ENCODE measurements at places on chromosomes 1 and 21.
A peak's percentile ranks its signal among the peaks of the same experiment; 100 is the strongest.

- DNase-seq, result no peak
These were observed 2.0 kb downstream of the KCND3 start for GRCh38 chr1:111987502-111987901.

- no peak for DNase-seq
These were observed 46.8 kb upstream of the NPL start for GRCh38 chr1:182742780-182743179.

- no peak for DNase-seq
These were observed 182.9 kb upstream of the KCND3 start for GRCh38 chr1:112172294-112172882.

DNA sequence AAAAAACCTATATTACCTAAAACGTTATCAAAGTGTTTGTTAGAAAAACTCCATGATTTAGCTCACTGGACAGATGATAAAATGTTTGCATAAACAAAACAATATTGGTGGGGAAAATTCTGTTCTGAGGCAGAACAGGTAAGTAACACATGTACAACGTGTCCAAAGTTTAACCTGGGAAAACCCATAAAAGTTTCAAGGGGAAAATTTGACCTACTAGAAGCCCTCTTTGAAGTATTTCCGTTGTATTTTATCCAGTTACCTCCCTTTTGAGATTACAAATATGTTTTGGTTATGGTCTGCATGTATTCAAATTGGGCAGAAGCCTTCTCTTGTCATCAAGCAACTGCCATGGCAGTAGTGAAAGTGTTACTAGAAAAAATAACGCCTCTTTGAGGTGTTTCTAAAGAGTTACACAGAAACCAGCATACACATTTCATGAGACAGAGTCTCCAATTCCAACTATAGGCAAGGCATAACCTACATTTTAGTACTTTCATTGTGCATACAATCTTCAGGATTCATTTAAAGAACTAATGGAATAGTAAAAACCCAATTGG, 58.0 kb upstream of the PDC start:
- no peak for DNase-seq

GRCh38 chr1:72777918-72778317, 495.6 kb upstream of the NEGR1 start:
- DNase-seq, result no peak

- DNase-seq, result no peak
These were observed 208.3 kb upstream of the C1orf174 start for GRCh38 chr1:4108331-4108730.

DNA sequence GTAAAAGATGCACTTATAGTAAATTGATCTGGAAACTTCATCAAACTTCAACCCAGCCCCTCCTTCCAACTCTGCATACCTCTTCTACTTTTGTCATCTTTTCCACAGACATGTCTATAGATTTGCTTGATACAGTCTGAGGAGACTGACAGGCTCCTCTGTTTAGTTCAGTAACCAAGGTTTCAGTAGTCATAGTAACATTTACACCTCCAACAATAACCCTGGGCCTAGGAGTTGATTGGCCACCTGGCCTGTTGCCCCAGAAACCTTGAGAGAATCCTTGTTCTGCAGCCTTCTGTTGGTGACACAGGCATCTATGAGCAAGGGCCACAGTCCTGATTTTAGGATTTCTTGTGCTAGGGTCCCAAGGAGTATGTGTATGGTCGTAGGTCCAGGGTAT, at the start of gene CFAP141:
Gene CFAP141 (minus strand): TSS at position 138 of the 400 bp plus-strand sequence. CDS start 26 bp downstream, at position 112.
- DNase-seq, result no peak

GRCh38 chr1:10338047-10338446, 60.8 kb upstream of the PGD start:
- DNase-seq, result peak; percentile 46

DNA sequence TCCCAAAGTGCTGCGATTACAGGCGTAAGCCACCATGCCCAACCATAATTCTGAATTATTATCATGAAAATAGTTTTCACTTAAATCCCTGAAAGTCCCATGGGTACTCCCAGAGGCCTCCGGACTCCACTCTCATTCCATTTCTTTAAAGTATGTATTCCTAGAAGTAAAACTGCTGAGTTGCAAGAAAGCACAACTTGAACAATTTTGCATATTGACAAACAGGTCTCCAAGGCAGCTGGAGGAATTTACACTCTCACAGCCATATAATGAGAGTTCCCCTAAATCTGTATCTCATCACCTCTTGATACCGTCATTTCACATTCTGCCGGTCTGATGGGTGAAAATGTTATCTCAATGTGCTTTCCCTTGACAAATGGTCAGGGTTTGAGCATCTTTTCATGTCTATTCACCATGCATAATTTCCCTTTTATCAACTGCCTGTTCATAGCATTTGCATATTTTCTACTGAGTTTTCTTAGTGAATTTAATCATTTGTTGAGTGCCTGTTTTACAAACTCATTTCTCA, 129.4 kb downstream of the SMYD3 start:
- DNase-seq, result no peak

- no peak for DNase-seq
These were observed 148.8 kb downstream of the SIPA1L2 start for GRCh38 chr1:232481091-232481490.

DNA sequence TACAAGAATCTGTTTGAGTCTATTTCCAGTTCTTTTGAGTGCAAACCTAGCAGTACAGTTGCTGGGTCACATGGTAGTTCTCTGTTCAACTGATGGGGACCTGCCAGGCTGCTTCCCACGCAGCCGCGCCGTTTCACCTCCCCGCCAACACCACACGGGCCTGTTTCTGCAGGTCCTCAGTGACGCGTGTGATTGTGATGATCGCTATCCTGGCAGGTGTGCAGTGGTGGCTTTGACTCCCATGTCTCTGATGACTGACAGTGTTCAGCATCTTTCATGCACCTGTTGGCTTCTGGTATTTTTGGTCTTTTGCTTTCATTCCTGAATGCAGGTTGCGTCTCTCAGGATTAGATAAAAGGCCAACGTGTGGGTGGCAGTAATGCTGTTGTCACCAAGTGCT, 41.6 kb downstream of the FAAP20 start:
- DNase-seq, result no peak

GRCh38 chr1:62746086-62746808, 37.7 kb upstream of the ATG4C start:
- DNase-seq, result no peak

DNA sequence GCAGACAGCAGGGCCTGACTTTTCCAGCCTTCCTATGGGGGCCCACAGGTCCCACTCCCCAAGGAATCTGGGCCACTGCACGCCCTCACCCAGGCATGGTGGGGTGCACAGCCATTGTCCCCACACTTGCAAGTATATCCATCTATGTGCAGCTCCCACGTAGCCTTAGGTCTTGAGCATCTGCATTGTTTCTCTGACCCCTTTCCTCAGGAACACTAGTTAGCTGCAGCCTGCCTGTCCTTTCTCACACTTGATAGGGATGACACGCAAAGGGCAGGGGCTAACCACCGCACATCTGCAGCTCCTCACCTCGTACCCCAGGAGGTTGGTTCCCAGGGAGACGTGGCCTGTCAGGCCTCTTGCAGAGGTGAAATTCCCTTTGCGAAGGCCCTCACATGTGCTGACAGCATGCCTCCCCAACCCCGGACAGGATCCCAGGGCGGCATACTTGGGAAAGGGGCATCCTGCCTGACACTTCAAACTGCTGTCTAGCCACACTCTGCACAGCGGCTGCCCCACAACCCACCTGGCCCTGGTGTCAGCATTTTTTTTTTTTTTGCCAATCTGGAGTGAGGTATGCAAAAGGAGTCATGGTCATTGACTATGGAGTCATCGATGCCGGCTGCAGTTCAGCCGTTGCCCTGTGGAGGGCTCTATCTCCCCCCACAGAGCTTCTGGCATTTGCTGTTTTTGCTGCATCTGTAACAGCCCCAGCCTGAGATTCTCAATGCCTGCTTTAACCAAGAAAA, 5.0 kb downstream of the JMJD4 start:
- peak; percentile 22 for DNase-seq

- DNase-seq, result no peak
These were observed 69.9 kb upstream of the SIPA1L2 start for GRCh38 chr1:232699814-232700213.

DNA sequence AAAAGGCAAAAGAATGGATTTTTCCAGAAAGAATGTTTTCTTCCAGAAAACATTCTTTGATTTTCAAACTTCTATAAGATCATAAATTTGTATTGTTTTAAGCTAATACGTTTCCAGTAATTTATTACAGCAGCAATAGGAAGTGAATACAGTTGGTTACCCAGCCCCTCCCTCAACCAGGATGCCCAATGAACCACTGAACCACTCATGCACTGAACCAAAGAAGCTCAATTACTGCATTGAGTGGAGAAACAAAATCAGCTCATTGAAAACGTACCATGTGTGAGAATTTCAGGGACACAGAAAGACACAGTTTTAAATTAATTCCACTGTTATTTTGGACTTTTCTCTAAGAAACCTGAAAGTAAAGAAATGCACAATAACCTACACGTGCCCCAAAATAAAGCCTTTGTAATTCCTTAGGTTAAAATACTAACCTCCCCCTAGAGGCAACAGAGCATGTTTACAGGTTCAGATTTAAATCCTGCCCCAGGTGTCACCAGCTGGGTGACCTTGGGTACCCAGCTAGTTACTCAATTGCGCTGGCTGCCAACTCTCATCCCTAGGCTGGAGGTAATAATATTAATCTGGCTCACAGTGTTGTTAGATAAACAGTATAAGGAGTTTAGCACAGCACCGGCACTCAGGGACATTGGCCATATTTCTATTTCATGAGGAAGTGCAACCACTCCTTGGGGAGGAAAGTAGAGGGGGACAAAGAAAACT, 111.7 kb downstream of the NMNAT2 start:
- DNase-seq, result no peak

DNA sequence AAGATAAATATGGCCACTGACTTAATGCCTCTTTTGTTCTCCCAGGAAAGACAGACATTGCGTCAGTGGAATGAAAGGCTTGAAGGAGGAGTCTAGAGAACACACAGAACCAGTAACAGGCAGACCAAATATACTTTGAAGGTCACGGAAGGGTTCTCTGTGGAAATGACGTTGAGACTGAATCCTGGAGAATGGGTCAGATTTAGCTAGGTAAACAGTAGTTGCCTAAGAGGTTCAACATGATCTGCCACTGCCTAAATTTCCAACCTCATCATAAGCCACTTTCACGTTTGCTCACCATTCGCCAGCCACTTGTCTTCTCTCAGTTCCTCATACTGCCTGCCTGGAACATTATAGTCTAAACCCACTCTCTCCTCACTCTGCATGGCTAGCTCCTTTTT, 20.5 kb downstream of the PLA2G4A start:
- DNase-seq, result no peak

GRCh38 chr1:180156201-180156600, 1.5 kb downstream of the QSOX1 start:
- no peak for DNase-seq

- no peak for DNase-seq
These were observed 79.0 kb downstream of the PTPN14 start for GRCh38 chr1:214472364-214472763.

DNA sequence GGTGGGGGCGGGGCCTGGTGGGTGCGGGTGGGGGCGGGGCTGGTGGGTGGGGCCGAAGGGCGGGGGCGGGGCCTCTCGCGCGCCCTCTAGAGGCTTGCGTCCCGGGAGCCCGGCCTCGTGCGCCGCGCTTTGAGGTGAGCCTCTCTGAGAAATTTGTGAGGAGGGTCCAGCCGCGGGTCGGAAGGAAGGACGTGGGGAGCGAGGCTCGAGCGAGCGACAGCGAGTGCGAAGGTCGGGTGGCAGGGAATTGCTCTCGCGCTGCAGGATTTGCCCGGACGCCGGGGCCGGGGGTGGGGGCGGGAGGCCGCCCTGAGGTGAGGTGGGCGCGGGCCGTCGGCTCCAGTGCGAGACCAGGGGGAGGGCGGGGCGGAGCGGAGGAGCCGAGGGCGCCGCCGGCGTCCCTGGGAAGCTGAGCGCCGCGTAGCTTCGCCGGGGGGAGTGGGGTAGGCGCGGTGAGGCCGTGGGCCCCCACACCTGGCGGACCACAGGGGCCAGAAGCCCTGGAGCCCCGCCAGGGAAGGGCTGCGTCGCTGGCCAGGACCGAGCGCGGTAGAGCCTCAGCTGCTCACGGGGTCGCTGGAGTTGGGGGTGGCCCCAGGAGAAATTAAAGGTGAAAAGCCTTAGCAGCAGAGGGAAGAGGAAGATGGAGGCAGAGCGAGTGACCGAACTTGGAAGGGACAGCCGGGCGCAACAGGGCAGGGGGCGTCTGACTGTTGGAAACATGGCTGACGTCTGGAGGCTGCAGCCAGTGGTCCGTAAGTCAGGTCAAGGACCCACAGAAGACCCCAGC, 754 bp upstream of the LSS start:
- DNase-seq, result no peak

- DNase-seq, result no peak
These were observed 43.8 kb upstream of the EDARADD start for GRCh38 chr1:236350308-236350707.

GRCh38 chr1:12371053-12371452, 141.2 kb downstream of the VPS13D start:
- DNase-seq, result no peak

DNA sequence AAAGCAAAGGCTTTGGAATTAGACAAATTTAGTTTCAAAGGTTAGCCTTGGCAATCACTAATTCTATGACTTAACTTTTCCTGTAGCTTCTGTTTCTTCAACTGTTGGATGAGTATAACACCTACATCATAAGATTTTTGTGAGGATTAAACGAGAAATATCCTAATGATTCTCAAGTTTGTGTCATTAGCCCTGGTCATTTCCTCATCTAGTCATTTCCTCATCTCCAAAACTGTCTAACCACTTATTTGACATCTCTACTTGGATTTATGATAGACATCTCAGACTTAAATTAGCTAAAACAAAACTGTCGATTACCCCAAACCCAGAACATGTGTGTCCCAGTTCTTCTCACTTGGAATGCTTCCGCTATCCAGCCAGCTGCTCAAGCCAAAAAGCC, 80.2 kb upstream of the CHODL start:
- no peak for DNase-seq

DNA sequence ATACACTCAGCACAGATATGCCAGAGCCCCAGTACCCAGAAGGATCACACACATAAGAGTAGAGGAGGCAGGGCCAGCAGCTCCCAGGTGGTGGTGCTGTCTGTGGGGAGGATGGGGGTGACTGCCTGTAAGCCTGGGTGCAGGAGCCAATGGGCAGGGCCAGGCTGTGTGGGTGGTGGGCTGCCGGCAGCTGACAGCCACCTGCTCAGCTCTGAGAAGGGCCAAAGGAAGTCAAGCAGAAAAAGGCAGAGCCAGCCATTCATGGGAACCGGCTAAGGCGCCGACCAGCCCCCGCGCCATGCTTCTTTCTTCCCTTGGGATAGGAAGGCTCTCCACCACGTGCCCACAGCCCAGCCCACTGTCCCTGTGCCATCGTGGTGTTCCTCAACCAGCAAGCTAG, 14.1 kb downstream of the PIK3C2B start:
- no peak for DNase-seq

DNA sequence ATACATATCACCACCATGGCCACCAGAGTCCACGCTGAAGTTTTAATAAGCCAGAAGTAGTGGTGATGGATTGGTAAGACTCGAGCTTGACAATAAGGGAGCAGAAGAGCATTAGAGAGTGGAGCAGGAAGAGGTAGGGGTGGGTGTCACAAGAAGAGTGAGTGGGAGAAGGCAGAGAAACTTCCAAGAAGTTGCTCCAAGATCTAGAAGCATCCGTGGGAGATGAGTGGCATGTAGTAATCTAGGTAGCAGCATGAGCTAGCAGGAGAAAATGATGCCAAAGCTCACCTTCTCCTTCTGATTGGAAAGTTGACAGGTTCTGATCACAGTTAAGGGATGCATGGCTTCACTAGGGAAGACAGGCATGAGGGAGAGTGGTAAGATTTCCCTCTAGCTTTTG, 49.2 kb downstream of the PLXNA2 start:
- no peak for DNase-seq

GRCh38 chr1:7406641-7407543, 364.2 kb upstream of the VAMP3 start:
- no peak for DNase-seq
